Kidney tubule cell (primary cell): ENCODE measurements at places on chromosomes 1 and 21.

DNA sequence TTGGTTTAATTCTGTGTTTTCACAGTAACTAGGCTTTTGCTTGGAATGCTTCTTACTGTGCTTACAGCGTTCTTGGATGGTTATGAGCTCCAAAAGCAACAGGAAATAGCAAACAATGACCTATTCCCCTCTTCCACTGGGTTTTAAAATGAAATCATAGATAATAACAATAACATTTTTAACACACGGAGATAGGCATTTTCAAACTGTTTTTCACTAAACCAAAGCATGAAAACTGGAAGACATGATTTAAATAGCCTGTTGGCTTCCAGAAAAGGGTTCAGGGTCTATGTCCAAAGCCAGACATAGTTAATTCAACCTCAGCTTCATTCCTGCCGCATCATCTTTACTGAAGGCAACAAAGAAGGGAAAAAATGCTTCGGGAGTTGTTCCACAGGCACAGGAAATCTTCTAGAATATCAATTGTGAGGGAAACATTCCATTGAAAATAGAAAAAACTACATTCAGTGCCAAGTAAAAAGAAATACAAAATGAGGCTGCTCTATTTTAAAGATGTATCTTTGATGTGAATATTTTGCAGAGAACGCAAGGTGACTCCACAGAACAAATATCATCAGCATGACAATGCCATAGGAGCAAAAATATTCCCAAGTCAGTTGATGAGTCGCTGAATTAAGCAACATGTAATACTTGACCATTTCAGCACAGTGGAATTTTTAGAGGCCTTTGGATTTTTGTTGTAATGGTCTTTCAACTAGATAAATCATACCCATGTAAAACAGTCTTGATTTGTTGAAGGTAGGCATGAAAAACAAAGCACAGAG, 80.7 kb downstream of the NID1 start:
- peak; percentile 68 for DNase-seq

DNA sequence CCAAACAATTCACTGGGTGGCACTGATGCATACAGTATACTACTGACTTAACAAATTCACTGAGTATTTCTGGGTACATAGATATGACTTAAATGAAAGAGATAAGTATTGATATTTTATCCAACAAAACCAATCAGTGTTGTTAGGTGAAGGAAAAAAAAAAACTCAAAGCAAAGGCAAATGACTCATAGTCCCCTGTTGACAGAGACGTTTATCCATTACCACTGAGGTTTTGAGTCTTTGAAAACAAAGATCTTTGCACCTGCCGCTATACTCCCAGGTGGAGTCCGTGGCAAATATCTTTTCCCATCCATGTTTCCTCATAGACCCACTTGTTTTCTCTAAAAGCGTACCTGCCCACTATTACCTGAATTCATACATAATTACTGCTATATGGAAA, 18.4 kb downstream of the DYNLT5 start:
- no peak for DNase-seq

DNA sequence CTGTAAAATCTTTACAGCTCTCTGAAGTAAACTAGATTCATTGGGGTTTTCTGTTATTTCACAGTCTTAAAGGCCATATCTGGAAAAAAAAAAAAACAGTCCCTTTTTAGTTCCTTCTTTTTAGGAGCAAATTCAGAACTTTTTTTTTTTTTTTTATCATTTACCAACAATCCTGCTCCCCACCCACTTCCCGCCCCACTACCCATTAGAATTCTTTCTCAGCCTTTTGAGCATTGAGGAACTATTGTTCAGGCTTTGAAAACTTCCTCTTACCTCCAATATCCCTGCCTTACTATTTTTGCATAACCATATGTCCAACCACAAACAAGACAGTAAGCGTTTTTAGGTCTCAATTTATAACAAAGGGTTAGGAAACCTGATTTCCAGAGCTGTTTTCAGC, 330.1 kb downstream of the PLPP3 start:
- DNase-seq, result no peak

GRCh38 chr1:43867976-43868740, 65.4 kb upstream of the ARTN start:
- DNase-seq, result peak; percentile 24

GRCh38 chr1:19460535-19461219, 24.7 kb downstream of the CAPZB start:
- no peak for DNase-seq

GRCh38 chr1:53343831-53344668, 16.2 kb upstream of the LRP8 start:
- DNase-seq, result peak; percentile 55

GRCh38 chr1:38241594-38242334, 195.2 kb upstream of the POU3F1 start:
- DNase-seq, result no peak

DNA sequence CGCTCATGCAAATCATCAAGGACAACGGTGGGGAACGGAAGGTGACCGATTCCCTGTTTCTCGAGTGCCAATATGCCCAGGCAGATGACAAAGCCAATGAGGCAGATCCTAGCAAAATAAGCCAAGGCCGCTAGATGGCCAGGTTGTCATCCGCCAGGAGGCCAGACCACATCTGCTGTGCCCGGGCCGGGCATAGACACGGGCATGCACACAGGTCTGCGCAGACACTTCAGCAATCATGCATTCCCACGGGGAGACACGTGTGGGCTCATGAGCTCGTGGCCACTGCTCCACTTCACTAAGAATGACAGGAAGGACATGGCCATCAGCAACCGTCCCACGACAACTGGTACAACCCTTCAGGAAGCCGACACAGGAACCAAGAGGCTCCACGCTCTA, 23.4 kb downstream of the WDR4 start:
- no peak for DNase-seq

DNA sequence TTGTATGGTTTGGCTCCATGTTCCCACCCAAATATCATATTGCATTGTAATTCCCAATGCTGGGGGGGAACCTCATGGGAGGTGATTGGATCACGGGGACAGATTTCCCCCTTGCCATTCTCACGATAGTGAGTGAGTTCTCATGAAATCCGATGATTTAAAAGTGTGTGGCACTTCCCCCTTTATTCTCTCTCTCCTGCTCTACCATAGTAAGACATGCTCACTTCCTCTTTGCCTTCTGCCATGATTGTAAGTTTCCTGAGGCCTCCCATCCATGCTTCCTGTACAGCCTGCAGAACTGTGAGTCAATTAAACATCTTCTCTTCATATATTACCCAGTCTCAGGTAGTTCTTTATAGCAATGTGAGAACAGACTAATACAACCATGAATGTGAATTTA, 211.6 kb upstream of the NR5A2 start:
- DNase-seq, result no peak

DNA sequence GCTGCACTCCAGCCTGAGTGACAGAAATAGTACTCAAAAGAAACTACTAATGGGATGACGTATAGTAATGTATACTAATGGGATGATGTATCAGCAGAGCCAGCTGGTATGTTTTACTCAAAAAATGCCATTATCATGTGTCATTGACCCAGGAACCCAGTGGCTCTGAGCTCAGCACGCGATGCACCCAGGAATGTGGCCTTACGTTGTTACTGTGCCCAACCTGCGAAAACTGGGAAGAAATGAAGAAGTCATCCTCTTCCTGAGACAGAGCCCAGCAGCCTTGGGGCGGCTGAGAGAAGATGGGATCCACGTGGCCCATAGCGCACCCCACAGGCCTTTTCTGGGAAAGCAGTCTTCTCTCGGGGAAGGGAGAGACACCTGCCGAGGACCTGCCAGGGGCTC, 8.8 kb downstream of the UBE2J2 start:
- DNase-seq, result peak; percentile 96
